ENCODE measurements at places on chromosomes 6 and 20.

GRCh38 chr6:155213611-155214372, 50.0 kb upstream of the CLDN20 start:
- no peak for DNase-seq

GRCh38 chr20:10854976-10855375, 181.2 kb upstream of the JAG1 start:
- peak; percentile 20 for DNase-seq

DNA sequence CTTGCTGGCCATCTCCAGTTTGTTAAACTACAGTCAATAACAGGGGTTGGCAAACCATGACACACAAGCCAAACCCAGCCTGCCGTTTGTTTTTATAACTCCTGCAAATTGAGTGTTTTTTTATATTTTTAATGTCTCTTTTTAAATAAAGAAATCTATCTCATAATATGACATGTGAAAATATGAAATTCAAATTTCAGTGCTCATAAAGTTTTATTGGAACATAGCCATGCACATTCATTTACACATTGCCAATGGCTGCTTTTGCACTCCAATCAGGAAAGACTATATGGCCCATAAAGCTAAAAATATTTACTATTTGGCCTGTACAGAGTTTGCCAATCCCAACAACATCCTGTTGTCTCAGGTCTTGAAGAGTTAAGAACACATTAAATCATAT, 129.0 kb upstream of the SRSF6 start:
- DNase-seq: no peak

- DNase-seq: no peak
These were observed 72.9 kb downstream of the SLC22A3 start for GRCh38 chr6:160420969-160421556.

DNA sequence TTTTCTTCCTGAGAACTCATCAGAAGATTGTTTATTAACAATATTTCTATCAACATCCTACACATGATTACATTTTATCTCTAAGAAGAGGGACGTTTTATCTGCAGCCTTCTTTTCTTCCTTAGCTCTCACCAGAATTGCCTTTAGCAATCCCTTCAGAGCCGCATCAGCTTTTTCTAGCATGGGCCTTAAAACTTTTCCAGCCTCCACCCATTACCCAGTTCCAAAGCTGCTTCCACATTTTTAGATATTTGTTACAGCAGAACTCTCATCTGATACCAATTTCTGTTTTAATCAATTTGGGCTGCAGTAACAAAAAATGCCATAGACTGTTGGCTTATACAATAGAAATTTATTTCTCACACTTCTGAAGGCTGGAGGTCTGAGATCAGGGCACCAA, 281.5 kb downstream of the THBS2 start:
- no peak for DNase-seq

- peak; percentile 61 for DNase-seq
These were observed 93.2 kb downstream of the DLGAP4 start for GRCh38 chr20:36399147-36399968.

GRCh38 chr6:86936834-86937218, 502 bp upstream of the HTR1E start:
- no peak for DNase-seq

DNA sequence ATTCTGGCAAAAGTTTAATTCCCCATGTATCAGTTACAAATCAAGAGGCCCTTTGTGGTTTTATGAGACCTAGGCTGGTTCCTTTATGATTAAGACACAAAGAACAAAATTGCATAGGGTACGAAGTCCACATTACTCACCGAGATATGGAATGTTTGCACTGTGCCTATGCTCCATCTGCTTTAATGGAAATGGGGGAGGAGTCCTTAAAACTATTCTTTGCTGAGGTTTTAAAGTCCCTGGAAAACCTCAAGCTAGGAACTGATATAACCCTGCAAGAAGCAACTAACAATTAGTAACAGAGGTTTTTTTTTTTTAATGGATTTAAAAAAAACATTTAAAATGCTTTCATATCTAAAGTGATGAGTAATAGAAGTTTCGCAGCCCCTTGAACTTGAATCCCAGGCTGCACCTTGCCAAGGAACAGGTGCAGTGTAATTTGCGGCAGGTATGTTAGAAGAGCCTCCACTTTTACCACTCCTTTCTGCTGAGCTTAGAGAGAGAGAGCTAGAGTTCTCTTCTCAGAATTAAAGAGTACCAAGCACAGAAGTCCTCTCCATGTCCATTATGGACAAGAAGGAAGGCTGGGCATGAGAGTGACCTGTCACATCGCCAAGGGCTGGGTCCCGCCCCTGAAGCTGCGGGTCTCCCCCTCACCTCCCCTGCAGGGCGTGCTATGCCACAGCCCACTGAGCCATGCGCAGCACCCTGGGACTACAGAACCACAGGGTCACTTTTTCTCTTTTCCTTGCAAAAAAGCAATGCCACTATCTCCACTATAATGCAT, 2.3 kb downstream of the SERPINB1 start:
- peak; percentile 76 for DNase-seq

- no peak for DNase-seq
These were observed 9.1 kb downstream of the UCKL1 start for GRCh38 chr20:63946986-63947637.

DNA sequence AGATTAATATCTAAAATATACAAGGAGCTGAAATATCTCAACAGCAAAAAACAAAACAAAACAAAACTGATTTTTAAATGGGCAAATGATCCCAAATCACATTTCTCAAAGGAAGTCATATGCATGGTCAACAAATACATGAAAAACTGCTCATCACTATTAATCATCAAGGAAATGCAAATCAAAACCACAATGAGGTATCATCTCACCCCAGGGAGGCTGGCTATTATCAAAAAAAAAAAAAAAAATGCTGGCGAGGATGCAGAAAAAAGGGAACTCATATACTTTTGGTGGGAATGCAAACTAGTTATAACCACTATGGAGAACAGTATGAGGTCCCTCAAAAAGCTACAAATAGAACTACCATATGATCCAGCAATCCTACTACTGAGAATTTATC, 34.6 kb downstream of the REPS1 start:
- DNase-seq: peak; percentile 81

DNA sequence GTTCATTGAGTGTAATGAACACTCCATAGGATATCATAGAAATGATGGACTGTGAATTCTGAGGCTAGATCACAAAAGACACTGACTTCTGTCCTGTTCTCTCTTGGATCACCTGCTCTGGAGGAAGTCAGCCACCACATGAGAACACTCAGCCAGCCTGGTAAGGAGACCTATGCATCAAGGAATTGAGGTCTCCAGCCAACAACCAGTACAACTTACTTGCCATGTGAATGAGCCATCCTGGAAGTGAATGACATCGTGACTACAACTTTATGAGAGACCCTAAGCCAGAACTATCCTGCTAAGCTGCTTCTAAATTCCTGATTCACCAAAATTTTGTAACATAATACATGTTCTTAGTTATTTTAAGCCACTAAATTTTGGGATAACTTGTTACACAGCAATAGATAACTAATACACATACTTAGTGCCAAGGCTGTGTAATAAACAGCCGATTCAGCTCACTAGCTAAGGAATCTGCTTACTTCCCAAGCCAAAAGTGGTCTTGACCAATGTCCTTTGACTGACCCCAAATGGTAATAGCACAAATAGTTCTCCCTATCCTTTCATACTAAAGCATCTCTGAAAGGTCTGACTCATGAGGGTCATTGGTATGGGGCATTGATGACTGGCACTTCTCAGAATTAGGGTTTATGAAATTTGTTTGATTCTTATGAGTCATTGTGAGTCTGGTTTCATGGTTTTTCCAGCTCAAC, 6.9 kb upstream of the CTNNBL1 start:
- peak; percentile 64 for DNase-seq

- no peak for DNase-seq
These were observed 149.5 kb upstream of the NEDD9 start for GRCh38 chr6:11381801-11382513.

DNA sequence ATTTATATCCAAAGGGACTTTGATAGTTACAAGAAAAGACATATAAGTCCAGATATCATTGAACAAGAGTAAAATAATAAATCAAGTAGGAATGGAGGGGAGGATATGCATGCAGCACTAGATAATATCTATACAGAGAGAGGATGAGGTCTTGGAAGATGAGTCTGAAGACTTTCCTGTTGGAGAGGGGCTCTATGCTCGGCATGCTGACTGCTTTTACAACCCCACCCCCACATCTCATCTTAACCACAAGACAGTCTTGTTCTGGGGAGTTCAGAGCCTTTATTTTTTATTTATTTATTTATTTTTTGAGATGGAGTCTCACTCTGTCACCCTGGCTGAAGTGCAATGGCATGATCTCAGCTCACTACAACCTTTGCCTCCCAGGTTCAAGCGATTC, 48.4 kb upstream of the IER3 start:
- DNase-seq: no peak

GRCh38 chr6:169795196-169795595, 43.8 kb downstream of the ERMARD start:
- DNase-seq: no peak

DNA sequence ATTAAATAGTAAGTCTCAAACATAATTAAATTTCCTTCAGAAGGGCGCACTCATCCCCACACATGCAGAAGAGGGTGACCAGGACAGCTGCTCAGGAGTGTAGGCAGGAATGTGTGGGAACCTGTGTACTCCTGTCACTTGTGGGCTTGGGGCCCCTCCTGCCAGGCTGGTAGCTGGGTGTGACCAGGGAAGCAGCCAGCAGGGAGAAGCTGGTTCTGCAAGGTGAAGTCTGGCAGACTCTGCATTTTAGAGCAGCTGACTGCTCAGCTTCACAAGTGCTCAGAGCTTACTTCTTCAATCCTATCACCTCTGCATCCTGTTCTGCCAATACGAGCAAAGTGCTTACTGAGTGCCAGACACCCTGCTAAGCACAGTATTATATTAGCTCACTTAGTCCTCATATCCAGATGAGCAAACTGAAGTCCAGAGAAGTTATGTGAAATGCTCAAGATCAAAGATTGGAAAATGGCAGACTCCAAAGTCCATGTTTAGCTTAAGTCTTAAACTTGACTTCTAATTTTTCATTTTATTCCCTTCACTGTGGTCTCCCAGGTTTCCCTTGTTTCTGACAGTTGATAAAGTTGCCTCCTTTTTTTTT, 27.9 kb downstream of the ELMO2 start:
- DNase-seq: no peak

GRCh38 chr20:63417097-63417737, 55.2 kb downstream of the KCNQ2 start:
- DNase-seq: no peak

DNA sequence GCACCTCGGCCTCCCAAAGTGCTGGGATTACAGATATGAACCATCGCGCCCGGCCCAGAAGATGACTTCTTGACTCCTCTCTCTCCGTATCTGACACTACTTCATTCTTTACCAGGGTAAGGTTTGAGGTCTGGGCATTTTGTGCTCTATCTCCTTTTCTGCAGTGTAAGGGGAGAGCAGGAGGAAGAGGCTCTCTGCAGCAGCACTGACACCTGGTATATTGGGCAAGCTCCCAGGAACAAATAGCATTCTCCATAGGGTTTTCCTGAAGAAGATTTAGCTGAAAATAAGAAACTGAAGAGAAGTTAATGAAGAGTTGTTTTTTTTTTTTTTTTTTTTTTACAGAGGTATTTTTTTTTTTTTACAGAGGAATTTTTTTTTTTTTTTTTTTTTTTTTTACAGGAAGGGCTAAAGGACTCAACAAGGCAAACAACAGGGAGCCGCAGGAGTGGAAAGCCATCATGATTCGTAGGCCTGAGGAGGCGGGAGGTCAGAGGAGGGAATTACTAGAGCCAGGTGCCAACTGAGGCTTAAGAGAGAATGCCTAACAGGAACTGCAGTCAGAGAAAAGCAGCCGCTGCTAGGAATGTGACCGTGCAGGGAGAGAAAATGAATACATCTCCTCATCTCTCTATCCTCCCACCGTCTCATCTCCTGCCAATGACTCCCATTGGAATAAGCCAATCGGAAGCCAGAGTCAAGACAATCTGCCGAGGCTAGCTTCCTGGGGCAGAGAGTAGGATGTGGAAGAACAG, 34.7 kb upstream of the ADGRF4 start:
- no peak for DNase-seq

DNA sequence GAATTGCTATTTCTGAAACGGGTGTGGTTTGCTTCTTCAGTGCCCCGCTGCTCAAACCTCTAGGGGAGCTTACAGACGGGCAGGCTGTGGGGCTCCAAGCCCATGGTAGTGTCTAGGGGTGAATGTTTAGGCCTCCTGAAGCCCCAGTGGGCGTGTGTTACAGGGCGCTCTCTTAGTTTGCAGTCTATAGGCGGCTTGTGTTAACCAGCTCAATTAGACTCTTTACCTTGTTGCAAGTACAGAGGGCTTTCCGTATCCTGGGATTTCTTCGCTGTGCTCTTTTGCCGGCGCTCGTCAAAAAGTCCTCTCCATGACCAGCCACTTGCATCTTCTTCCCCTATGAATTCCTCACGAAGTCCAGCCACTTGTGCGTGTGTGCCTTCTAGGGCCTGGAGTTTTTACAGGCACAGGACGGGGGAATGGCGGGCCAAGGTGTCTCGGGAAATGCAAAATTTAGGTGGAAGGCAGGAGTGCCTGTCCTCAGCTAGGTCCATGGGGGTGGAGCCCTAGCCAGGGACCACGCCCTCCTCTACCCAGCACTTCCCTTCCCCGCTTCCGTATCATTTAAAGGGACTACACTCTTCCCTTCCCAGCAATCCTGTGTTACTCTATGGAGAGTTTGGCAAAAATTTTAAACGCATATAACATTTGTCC, 94.5 kb downstream of the HTR1B start:
- DNase-seq: peak; percentile 66

DNA sequence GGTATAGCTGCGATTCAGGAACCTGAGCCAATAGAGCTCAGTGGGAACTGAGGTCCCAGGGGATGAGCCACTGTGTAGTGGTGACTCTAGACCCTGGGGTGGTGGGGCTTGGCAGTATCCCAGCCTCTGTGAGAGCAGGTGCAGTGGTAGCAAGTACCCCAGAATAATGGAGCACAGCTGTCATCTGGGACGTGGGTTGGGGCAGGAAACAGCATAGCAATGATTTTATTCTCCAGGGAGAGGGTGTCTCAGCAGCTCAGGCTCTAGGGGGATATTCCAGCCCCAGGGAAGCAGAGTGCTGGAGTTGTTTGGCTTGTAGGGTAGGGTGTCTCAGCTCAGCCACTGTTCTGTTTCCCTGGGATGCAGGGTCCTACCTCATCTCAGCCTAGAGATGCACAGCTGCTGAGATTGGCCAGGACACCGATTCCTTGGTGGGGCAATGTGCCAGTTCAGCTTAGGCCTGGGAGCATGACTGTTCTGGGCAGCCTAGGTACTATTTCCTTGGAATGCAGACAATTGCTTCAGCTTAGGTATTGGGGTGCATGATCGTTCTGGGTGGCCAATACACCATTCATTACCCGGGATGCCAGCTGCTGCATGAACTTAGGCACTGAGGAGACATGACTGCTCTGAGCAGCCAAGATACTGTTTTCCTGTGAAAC, 34.0 kb upstream of the NUP153 start:
- DNase-seq: no peak

DNA sequence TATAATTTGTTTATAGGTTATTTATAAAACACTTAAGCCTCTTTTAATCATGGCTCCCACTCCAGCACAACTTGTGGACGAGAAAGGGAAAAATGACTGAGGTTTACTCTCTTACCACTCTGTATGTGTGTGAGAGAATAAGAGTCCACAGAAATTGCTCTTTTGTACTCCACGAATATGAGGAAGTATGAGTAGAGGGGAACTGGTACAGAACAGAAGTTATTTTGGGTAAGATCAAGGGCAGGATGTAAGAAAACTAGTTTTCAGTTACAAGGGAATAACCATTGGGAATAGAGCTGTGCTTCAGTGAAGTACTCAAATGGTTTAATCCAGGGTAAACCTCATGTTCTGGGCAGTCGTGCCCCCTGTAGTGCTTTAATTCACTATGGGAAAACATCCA, 72.6 kb downstream of the REV3L start:
- DNase-seq: no peak

- DNase-seq: no peak
These were observed 128.3 kb downstream of the FOXA2 start for GRCh38 chr20:22456109-22456508.

GRCh38 chr6:38714239-38715015, 684 bp upstream of the DNAH8 start:
- no peak for DNase-seq

All from HT1080 (cell line).